ENCODE measurements at places on chromosomes 13 and 19.

- DNase-seq: no peak
Observed at GRCh38 chr19:23070353-23071146, 46.3 kb upstream of the ZNF730 start.

DNA sequence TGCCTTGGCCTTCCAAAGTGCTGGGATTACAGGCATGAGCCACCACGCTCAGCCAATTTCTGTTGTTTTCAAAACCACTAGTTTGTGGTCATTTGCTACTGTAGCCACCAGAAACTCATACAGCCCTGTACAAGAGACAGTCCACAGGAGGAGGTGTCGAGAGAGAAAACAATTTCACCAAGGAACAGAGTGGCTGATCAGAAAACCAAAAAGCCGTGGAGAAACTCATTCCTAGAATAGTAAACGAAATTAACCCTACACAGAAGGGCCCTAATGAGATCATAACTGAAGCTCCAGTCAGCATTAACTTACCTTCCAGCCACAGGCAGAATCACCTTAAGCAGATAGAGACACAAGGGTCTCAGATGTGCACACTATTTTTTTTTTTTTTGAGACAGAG, 3.8 kb upstream of the CCDC124 start:
- no peak for DNase-seq

DNA sequence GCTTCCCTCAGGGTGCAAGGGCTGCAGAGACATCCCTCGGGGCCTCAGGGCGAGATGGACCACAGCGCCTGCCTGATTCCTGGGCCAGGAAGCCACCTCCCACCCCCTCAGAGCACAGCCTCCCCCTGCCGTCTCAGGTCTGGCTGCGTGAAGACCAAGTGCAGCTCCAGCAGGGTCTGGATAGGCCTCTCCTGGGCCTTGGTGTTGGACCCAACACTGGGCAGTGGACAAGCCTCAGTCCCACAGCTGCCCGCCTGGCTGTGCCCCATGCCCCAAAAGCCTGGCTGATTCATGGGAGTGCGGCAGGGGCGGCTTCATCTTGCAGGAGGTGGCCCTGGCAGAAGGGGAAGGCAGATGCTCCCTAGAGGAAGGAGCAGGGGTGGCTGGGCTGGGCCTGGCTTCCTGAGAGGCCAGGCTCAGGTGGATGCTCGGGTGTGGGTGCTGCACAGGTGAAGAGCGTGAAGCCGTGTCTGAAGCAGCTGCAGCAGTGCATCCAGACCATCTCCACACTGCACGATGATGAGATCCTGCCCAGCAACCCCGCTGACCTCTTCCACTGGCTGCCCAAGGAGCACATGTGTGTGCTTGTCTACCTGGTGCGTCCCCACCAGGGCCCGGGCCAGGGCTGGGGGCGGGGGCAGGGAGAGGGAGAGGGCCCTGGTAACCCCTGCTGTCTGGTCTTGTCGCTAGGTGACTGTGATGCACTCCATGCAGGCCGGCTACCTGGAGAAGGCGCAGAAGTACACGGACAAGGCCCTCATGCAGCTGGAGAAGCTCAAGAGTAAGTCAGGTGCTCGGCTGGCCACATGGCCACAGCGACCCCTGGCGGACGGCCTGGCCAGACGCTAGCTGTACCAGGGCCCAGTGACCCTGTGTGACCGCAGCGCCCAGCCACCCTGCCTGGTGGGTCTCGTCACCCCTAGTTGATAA, 21.7 kb downstream of the MAU2 start:
- DNase-seq: no peak

DNA sequence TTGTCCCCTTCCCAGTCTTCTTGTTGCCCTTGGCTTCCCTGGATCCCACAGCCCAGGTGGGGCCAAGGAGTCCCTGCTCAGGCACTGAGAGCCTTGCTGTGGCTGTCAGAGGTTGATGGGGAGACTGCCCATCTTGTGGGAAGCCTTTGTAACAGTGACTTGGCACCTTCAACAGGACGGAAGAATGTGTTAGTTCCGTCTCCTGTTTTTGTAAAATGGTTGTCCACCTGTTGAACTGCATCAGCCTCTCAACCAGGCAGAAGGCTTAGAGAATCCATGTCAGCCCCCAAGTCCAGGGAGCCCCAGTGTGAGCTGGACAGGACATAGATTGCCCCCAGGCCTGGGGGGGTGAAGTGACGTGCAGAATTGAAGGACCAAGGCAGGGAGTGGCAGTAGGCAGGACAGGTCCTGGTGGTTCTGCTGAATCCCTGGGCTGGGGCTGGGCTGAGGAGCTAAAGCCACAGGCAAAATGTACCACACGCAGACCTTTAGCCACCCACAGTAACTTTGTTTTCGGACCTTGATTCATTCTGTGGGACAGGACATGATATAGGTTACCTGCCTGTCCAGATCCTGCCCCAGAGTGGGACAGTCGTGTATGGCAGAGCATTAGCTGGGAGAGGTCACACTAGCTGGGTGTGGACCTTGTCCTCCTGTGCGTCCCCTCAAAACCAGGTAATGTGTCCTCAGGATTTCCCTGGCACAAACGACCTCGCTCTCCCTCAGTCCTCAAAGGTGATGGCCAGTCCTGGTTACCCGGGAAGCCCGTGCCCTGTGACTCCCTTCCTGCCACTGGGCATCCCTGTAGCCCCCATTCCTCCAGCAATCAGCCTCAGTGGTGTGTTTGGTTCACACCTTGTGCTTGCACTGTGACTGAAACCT, 47.0 kb downstream of the GATAD2A start:
- no peak for DNase-seq

DNA sequence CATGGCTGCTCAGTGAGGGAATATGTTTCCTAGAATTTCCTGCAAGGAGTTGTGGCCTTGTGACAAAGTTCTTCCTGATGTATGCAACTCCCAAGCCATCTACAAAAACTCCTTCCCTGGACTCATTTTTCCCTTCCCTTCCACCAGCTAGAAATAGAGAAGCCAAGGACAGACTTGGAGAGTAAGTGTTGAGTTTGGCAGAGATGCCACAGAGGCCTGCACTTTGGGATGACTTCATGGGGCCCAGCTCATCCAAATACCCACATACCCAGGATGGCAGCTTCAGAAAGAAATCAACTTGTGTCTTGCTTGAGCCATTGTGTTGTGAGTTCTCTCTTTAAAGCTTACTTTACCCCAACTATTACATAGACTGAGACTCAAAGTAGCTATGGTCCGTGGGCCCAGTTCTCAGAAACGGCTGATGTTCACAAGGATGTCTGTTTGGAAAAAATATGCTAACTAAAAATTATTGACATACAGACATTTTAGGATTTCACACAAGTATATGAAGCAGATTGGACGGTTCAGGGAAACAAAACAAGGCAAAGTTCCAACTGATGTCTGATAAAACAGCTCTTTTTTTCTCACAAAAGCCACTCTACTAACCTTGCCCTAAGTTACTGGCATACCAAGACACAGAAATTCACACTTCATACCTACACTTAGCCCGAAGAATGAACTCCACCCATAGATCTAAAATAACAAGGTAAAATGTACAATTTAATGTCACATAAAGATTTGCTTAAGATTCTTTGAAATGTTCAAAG, 107.9 kb downstream of the NALCN start:
- no peak for DNase-seq

GRCh38 chr19:6263735-6264444, 15.9 kb downstream of the MLLT1 start:
- no peak for DNase-seq

- DNase-seq: no peak
Observed at GRCh38 chr19:45568732-45569131, 15.9 kb downstream of the OPA3 start.

- no peak for DNase-seq
Observed at GRCh38 chr13:40148101-40148500, 492.6 kb downstream of the COG6 start.

DNA sequence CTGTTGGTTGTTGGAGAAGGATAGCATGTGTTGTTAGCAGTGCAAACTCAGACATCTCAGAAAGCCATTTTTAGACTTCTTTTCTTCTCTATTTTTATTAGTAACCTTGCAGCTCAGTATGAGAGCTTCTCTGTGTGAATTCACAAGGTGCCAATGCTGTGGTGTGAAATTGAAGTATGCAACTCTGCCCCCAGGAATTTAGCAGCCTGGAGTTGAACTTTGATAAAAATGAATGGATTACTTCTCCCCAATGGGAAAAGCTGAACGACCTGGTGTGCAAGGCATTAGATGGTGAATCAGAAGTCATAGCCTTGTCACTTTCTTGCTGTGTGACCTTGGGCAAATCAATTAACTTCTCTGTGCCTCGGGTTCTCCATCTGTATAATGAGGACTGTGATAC, 512.3 kb upstream of the PCDH9 start:
- DNase-seq: no peak

DNA sequence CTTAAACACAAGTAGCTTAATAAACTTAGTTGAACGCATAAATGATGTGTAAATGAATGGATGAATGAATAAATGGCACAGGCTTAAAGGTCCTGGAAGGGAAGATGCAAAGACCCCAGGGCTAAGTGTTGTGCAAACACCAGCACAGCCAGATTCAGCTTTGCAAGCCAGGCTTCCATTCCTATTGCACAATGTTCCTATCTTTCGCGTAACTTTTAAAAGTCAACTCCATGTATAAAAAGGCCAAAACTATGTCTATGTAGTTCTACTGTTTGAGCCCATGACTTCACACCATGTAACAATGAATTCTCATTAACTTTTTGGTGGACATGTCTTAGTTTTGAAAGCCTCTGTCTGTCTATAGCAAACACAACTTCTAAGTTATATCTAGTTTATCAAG, 226.0 kb downstream of the NALCN start:
- no peak for DNase-seq

GRCh38 chr13:113390874-113391497, 27.1 kb upstream of the GRTP1 start:
- no peak for DNase-seq

DNA sequence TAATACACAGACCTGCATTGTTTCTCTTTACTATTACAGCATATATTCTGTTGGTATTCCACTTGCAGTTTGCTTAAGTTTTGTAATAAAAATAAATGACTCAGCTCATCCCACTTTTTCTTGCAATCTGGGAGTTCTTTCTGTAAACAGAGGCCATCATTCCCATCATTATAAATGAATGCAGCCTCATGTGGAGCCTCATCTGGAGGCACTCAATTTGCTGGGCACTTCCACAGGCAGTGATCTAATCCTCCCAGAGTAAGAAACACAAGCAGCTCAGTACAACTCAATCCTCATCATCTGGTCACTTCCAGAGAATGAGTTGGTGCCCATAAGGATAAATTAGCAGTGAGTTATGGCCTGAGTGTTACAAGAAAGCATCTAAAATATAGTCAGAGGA, 2801.9 kb downstream of the PCDH9 start:
- DNase-seq: no peak

- DNase-seq: no peak
Observed at GRCh38 chr13:113791761-113792160, 32.7 kb downstream of the TMEM255B start.

- peak; percentile 59 for DNase-seq
Observed at GRCh38 chr19:48716562-48717291, 2.8 kb downstream of the MAMSTR start.

- DNase-seq: no peak
Observed at GRCh38 chr19:17347361-17347760, 10.0 kb downstream of the GTPBP3 start.

- no peak for DNase-seq
Observed at GRCh38 chr19:1080360-1081161, 13.6 kb downstream of the ARHGAP45 start.

GRCh38 chr19:12864721-12865715, 16.2 kb downstream of the DNASE2 start:
- no peak for DNase-seq

DNA sequence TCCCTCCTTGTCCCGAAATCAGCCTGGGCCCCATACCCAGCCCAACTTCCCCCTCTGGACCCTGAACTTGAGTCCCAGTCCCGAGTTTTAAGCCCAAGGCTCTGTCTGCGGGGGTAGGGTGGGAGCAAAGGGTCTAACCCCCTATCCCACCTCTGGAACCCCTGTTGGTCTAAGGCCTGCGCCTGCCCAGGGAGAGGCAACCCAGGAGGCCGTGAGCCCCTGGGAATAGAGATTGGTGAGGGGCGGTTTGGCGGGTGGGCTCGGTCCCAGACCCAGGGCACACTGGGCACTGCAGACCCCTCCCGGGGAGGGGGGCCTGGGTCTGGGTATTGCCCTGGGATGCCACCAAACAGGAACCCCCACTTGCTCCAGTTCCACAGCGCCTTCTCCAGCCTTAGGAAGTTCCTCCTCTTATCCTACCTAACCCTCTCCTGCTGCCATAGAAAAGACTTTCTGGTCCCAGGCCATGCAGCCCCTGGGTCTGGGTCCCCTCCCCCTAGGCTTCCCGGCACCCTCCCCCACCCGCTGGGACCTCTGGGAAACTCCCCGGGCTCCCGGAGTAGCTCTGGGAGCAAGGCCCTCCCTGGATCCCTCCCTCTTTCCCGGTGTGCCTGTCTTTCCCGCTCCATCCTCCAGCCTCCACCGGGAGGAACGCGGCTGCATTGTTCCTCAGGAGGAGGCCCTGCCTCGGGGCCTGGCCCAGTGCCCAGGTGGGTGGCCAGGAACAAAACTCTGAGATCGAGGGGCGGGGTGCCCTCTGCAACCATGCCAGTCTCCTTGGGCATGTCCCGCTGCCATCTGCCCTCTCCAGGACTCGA, 33.6 kb upstream of the NANOS3 start:
- no peak for DNase-seq

DNA sequence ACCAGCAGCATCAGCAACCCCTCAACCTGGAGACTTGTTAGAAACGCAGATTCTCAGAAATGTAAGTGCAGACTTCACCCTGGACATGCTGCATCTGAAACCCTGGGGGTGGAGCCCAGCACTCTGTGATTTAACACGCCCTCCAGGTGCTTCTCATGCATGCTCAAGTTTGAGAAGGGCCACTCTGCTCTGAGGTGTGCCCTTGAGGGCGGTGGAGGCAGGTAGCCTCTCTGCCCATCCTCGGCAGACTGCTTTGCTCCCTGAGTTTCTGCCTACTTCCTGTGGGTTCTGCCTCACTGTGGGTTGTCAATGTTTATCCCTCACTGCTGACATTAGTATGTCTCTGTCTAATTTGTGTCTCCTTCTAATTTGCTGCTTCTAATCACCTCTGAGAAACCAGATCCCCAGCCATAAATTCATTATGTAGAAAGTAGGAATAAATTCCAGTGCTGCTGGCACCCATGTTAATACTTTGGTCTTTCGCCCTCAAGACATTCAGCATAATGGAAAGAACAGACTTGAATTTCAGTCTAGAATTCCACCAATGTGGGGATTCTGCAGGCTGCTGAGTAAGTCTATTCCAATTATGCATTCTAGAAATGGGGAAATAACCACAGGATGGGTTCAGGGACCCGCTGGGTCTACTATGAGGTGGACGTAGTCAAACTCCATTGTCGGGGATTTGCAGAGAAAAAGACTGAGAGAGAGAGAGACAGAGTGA, 51.3 kb upstream of the CYSLTR2 start:
- no peak for DNase-seq

GRCh38 chr13:77720988-77721387, 23.5 kb downstream of the SLAIN1 start:
- no peak for DNase-seq

Measured in hippocampal formation (tissue), 2 donors.